NCI-H1417 (cell line): ENCODE measurements at places on chromosomes 1 and 21.

DNA sequence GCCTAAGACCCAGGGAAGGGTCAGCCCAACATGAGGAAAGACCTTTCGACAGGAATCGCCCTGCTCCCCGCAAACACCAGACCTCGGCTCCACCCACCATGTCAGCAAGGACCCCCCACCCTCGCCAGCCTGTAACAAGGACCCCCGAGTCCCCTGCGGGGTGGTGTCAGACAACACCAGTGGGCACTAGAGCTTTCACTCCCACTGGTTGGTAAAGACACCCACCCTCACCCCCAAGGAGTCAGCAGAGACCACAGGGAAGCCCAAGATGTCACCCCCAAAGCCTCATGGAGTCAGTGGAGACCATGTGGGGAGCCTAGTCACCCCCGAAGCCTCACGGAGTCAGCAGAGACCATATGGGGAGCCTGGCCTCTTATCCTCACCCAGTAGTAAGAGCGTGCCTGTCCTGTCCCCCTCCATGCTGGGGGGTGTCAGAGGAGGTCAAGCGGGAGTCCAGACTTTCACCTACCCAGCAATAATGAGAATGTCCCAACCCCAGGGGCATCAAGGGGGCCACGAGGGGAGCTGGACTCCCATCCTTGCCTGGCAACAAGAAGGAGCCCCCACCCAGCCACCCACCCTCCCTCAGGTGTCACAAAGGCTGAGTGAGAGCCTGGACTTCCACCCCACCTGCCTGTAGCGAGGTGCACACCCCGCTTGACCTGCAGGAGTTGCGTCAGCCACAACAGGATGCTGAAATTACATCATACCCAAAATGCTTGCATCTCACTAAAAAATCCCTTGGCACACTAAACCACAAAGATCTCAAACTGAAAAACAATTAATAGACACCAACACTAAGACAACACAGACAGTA is 24.8 kb downstream of the SLC19A1 start:
- no peak for DNase-seq

DNA sequence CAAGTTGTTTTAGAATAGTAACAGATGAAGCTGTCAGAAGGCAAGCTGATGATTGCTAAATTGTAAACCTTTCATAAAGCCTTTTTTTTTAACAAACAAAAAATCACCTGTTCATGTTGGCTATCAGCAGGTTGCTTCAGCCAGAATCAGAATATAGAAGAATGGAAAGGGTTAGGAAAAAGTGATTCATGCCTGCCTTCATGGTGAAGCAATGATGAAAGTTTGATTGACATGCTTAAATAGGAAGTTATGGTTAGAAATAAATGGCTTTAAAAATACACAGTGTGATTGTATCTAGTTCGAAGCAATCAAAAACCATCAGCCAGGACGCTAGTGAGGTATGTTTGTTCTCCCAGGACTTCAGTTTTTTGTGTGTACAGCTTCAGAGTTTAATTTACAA is 37.9 kb downstream of the GABPA start:
- DNase-seq = peak; percentile 6

GRCh38 chr21:45253633-45254459 is 33.8 kb downstream of the POFUT2 start:
- no peak for DNase-seq

DNA sequence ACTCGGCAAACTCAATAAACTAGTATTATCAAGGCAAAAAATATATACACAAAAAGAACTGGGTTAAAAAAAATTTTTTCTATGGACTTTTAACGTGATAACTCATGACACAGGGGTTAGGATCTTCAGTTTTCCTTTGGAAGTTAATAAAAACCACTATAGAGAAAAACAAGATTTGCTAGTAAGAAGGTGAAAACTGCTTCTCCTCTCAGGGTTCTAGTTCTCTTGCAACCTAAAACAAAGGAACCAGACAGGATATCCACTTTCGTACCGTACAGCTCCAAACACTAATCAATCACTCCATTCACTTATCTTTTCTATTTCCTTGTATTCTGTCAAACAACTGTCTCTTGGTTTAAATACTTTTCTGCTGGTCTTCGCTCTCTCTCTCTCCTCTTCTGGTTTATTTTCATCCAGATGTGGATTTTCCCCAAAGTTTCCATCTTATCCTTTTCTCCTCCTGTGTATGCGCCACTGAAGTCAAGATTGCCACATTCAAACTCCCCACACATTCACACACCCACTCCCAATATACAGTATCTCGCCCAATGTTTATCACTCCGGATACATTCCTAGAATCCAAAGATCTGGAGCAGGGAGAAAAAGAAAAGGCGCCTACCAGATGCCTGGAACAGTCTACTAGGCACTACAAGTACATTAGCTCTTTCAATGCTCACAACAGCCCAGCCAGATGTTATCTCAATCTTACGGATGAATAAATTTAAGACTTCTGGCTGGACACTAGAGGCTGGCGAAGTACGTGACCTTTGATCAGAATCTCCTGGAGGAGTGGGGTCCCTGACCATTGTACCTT is 775 bp upstream of the PRPF38B start:
- no peak for DNase-seq

- no peak for DNase-seq
Observed at GRCh38 chr1:2974701-2975301, 46.5 kb upstream of the ACTRT2 start.

DNA sequence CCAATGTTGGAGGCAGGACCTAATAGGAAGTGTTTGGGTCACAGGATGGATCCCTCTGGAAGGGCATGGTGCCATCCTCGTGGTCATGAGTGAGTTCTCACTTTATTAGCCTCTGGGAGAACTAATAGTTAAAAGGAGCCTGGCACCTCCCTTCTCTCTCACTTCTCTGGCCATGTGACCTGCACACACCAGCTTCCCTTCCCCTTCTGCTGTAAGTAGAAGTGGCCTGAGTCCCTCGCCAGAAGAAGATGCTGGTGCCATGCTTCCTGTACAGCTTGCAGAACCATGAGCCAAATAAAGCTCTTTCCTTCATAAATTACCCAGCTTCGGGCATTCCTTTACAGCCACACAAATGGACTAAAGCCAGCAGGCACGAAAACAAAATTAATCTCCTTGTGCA is 23.6 kb downstream of the ACOT7 start:
- DNase-seq = no peak

GRCh38 chr1:105087506-105087905 is 1337.8 kb downstream of the AMY1C start:
- no peak for DNase-seq

DNA sequence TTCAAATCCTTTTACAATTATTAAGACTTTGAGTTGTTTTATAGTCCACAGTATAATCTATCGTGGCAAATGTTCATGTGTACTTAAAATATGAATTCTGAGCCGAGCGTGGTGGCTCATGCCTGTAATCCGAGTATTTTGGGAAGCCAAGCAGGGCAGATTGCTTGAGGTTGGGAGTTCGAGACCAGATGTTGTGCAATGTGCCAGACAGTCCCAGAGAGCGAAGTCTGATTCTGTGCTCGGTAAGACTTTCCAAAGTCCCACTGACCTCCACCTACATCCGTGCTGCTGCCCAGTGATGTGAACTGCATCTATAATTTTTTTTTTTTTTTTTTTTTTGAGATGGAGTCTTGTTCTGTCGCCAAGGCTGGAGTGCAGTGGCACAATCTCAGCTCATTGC is 52.2 kb downstream of the VPS26C start:
- no peak for DNase-seq

DNA sequence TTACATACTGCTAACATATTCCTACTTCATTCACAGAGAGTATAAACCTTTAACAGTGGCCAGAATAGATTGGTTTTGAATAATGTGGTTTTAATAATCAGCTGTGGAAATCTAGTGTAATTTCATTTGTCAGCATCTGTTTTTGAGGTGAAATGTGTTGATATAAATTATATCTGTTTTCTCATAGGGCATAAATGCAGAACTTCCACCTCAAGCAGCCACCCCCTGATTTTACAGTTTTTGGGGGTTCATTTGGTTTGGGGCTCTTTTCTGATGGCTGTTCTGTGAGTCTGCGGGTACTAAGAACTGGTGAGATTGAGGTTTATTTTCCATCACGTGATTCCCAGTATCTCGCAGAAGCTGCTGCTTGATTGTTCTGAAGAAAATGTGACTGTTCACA is 23.2 kb downstream of the EDARADD start:
- no peak for DNase-seq

DNA sequence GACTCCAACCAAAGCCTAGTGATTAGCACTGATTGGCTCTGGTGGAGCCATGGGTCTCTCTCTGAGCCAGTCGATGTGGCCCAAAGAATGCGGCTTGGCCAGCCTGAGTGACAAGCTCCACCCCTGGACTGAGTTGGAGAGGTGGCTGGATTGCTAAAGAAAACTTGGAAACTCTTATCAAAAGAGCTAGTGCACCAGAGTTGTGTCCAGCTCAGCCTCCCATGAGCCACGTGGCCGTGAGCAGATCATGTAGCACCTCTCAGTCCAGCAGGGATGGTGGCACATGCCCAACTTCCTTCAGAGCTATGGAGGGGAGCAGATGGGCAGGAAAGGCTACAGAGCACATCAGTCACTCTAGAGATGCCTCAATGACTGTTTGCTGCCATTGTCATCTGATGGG is 142.8 kb upstream of the VAMP3 start:
- no peak for DNase-seq

DNA sequence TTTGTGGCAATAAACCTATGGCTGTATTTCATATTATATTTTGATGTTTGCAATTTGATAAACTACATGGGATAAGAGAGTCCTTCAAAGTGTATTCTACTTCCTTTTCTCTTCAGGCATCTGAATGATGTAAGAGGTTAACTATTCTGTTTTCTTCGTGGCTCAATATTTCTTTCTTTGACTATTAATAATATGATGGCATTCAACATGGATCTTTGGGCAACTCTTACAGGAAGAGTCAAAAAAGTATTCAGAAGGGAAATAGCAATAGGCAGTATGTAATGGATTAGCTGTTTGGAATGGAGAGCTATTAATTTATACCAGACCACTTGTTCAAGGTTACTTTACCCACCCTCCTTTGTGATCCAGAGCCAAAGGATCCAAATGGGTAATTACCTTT is 74.4 kb downstream of the HMCN1 start:
- no peak for DNase-seq

DNA sequence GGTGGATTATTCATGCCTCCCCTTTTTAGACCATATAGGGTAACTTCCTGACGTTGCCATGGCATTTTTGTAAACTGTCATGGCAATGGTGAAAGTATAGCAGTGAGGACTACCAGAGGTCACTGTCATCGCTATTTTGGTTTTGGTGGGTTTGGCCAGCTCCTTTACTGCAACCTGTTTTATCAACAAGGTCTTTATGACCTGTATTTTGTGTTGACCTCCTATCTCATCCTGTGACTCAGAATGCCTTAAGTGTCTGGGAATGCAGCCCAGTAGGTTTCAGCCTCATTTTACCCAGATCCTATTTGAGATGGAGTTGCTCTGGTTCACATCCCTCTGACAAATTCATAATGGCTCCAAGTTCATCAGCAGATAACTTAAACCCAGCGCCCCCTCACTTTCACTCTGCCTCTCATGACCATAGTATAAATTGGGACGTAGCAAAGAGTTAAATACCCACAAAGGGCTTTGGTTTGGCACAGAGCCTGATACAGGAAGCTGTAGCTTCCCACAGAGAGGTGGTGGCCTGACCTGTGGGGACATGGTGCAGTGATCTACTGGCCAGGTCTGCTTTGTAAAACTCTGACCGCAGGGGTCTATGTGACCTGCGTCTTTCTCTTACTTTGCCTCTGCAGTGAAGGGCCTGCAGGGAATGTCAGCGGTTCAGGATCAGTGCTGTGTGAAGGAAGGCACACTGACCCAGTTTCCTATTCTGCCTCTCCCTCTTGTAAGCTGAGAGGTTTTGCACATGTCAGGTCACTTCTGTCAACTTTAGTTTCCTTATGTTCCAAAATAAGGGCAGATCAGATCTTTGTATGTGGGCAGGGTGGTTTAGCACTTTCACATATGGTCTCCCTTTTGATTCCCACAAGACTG is 78.1 kb upstream of the ZNF644 start:
- no peak for DNase-seq

- DNase-seq = no peak
Observed at GRCh38 chr1:233443040-233443760, 115.7 kb downstream of the MAP3K21 start.

GRCh38 chr1:22471078-22471477 is 19.4 kb downstream of the ZBTB40 start:
- no peak for DNase-seq

- DNase-seq = peak; percentile 75
Observed at GRCh38 chr1:218874313-218874712, 299.4 kb upstream of the LYPLAL1 start.

DNA sequence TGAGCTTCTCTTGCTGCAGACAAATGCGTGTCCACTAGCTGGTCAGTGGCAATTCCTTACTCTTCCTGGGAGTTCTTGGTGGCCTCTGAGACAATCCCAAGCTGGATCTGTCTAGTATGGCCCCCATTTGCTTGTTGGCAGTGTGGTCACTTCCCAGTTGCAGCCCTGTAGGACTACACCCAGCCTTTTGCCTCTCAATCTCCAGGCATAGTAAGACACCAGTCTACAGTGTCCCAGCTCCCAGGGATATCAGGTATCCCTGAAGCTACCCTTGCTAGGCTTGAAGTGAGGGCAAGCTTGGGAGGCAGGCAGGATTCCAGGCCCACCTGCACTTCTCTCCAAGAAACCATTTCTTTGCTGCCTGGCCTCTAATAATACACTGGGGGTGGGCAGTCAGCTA is 316.6 kb downstream of the RYR2 start:
- DNase-seq = no peak

DNA sequence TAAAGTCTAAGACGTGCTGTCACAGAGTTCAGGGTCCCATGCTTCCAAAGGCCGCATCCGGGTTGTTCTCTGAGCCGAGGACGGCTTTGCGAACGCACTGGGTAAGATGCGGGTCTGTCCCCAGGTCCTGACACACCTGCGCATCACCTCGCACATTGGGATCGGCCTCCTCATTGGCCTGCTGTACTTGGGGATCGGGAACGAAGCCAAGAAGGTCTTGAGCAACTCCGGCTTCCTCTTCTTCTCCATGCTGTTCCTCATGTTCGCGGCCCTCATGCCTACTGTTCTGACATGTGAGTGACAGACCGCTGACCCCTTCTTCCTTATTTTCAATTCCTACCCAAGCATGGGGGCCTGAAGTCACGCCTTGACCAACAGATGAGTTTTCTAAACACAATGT is 25.3 kb downstream of the TFF3 start:
- no peak for DNase-seq

DNA sequence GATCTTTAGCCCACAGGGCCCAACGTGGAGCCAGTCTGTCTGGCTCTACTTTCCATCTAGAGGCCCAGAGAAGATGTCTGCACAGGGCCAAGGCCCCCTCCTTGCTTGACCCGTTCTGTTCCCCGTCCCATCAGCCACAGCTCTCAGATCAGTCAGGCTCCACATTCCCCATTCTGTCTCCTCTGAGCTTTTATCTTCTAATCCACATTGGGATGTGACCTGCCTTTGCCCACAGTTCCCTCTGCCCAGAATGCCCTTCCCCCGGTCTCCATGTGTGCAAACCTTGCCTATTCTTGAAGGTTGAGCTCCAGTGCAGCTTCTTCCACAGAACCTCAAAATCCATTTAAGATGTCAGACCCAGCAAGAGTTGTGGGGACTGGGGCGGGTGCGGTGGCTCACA is 53.3 kb upstream of the WASF2 start:
- DNase-seq = no peak

- no peak for DNase-seq
Observed at GRCh38 chr1:65995928-65996327, 203.2 kb downstream of the PDE4B start.
